ENCODE measurements at places on chromosomes 3 and 15. TPM values are rescaled to one million over a fixed set of nuclear protein-coding genes. Genes with fewer than 3 reads are reported as not detected.

GRCh38 chr3:70731046-70731445 lies 418.6 kb upstream of the MDFIC2 start:
- no peak for DNase-seq

GRCh38 chr3:120302361-120302760 lies 17.3 kb upstream of the GPR156 start:
- DNase-seq, result peak; percentile 22

The DPPA2 gene
- not detected for total RNA-seq

The SEC62 gene
- 34.8 TPM for total RNA-seq

DNA sequence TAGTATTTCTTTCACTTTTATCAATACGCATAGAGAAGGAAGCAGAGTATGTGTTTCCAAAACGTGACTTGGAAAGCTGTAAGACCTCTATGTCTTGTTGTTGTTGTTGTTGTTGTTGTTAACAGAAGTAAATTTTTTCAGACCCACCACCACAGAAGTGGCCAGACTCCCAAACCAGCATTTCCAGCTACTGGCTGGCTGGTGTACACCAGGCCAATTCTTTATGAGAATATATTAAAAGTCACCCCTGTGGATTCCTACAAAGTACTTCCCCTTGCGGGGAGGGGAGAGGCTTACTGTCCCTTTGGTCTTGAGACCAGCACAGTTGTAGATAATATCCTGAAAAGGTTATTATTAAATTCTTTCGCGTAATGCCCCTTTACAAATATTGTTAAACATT lies 1.6 kb upstream of the FOXP1 start:
- no peak for DNase-seq

GRCh38 chr3:193506921-193507320 lies 47.8 kb downstream of the ATP13A4 start:
- no peak for DNase-seq

DNA sequence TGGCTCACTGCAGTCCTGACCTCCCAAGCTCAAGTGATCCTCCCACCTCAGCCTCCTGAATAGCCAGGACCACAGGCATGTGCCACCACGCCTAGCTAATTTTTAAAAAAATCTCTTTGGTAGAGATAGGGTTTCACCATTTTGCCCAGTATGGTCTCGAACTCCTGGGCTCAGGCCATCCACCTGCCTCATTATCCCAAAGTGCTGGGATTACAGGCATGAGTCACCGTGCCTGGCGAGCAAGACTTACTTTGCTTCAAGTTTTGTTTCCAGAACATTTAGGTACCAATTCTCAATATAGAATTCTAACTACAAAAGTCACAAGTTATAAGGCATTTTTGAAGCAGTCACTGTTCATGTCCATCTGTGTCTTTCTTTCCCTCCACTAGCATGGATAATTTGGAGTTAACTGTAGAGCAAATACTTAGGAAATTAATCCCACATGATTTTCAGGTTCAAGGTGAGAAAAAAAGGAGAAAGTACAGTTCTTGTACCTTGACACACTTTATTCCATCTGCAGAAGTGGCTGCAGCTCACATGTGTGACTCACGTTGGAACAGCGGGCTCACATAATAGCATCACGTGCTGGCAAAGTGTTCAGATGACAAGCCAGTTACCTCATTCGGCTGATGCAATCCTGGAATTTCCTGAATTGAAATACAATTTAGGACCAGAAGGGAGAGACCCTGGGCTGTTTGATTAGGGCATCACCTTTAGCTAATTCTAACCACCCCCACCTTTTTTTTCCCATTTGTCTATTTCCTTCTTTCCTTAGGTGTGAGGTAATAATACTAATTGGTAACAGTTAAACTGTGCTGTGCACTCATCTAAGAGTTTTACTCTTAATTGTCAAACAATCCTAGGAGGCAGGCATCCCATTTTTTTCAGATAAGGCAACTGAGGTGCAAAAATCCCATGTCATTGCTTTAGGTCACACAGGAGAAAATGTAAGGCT lies 46.9 kb upstream of the NEDD4 start:
- peak; percentile 92 for DNase-seq

DNA sequence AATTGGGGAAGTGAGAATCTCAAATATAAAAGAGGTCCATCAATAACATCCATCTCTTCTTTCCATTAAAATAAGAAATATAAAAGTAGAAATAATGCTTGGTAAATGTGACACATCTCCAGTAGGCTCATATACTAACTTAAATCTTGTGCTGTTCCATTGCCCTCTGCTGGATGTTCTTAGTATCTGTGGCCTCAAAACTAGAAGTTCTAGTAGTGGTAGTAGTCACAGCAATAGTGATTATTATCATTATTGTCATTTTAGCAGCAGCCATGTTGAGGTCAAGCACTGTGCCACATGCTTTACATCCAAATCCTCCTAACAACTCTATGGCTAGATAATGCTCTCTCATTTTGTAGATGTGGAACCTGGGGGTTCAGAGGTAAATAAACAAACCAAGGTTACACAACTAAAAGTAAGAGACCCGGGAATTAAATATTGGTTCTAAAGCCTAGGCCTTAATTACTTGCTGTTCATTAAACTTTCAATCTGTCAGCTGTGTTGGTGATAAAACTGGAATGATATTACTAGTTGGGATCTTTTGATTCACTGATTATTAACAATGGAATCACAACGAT lies 20.2 kb upstream of the BTLA start:
- peak; percentile 69 for DNase-seq

DNA sequence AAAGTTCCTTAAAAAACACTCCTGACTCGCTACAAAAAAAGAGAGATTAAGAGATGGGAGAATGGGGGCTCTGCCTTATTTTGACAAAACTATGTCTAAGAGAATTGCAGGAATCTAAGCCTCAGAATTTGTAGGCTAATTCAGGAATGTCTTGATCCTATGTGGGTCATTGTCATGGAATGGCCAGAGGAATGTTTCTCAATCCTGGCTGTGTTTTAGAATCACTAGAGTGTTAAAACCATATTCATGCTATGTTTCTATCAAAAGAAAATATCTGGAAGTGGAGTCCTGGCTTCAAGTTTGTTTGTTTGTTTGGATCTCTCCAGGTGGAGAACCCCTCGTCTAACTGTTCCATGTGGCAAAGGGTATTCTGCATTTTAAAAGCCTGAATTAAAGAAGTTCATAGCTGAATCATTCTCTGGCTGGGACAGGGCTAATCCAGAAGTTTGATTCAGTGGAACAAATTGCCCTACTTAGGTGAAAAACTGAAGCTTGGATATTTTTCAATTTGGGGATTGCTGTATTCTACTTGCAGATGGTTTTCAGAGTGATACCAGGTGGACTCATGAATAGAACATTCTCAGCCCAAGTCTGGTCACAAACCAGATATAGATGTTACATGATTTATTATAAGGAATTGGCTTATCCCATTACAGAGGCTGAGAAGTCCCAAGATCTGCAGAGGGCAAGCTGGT lies 28.2 kb downstream of the GJD2 start:
- DNase-seq, result no peak

- no peak for DNase-seq
These were observed 65.6 kb downstream of the GRIP2 start for GRCh38 chr3:14474363-14475081.

The LINGO1 gene
- total RNA-seq, result 0.60 TPM

- no peak for DNase-seq
These were observed 29.1 kb downstream of the SLC6A1 start for GRCh38 chr3:11021611-11022011.

GRCh38 chr3:125460233-125460632 lies 59.8 kb downstream of the SNX4 start:
- no peak for DNase-seq

The GALNT15 gene
- not detected for total RNA-seq

The C3orf49 gene
- not detected for total RNA-seq

DNA sequence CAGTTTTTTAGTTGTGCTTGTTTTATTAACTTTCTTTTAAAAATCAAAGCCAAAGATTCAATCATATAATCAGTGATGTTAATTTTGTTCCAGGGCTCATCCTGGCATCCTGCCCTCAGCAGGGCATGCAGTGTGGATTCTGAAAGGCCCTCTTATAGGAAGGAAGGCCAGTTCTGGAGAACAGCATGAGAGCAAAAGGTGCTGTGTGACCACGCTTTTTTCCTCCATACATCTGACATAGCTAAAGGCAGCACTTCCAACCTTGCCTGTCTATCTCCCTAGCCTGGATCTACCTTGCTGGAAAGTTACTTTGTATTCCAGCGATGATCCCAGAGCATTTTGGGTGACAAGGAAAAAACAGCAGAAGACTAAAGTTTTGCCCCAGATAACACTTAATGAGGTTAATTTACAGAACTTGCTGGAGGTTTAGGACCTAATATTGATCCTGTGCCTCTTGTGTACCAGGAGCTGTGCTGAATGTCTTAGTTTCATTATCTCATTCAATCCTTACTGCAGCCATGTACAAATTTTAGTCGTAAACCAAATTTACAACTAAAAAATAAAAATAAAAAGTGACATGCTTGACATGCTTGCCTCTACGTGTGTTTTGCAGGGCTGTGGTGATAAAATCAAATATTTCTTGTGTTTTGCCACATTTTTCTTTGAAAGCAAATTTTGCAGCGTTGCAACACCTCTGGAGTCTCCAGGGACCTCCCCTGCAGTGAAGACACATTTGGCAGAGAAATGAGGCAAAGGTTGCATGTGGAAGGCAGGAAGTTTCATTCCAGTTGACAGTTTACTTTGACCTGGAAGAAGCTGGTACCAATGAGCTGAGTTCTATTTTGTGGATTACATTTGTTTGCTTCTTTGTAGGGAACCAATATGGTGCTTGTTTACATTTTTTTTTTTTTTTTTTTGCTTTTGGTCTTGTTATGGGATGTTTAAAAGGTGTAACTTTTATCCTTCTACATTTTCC lies 13.2 kb downstream of the IL1RAP start:
- no peak for DNase-seq

The TPRG1 gene
- total RNA-seq, result 5.4 TPM

- DNase-seq, result no peak
These were observed 254.2 kb downstream of the FEZF2 start for GRCh38 chr3:62119139-62119538.

- DNase-seq, result no peak
These were observed 62.9 kb upstream of the PTX3 start for GRCh38 chr3:157373783-157374182.

GRCh38 chr15:47442371-47442770 lies 274.9 kb upstream of the SEMA6D start:
- DNase-seq, result no peak

The CFAP91 gene
- total RNA-seq, result 2.2 TPM

The TFG gene
- total RNA-seq, result 126 TPM

The TRIM42 gene
- total RNA-seq, result not detected

The VILL gene
- 0.07 TPM for total RNA-seq
